ENCODE measurements at places on chromosomes 12 and 14.

DNA sequence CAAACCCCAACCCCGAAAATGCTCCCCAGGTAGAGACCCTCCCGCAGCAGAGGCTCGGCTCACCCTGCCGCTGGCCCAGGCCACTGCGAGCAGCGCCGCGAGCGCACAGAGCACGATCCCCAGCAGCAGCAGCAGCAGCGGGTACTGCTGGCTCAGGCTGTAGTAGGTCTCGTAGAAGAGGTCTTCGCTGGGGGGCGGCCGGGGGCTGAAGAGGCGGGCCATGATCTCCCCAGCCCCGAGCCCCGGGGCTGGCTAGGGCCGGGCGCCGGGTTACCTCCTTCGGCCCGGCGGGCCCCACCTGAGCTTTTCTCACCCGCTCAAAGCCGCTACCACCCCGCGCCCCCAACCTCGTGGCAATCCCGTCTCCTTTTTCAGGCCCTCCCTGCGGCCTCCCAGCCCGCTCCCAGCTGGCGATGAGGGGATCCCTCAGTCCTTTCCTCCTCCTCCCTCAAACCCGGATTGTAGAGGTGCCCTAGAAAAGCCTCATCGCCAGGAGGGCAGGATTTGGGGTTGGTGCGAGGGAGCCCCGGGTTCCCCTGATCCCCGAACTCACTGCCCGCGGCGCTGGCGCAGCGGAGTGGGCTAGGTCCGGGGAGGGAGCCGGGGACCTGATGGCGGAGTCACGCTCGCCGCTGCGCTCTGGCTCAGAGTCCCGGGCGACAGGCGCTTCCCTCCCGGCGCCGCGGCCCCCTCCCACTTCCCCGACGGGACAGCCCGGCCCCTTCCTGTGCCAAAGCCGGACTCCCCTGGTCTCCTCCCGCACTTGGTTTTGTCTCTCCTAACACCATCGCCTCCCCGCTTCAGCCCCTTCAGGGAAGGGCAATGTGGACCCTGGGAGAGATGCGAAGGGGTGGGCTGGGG, at the start of gene ADCY4:
Gene ADCY4 (minus strand): TSS at position 641 of the 861 bp plus-strand sequence. CDS start 419 bp downstream, at position 222.
- no peak for DNase-seq

DNA sequence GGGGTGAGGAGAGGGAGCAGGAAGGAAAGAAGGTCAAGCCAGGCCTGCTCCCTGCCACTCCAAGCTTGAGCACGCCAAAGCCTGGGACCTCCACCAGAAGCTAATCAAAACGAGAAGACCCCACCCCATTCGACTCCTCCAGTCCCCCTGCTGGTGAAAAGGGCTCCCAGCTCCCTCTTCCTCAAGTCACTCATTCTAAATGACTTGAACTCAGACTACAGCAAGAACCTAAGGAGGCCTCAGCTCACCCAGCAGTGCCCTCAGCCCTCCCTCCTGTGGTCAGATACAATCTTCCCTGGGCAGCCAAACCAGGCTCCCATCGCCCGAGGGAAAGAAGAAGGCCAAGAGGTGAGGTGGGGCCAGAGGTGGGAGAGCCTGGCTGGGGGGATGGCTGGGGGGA, 17.4 kb downstream of the HDAC7 start:
- DNase-seq: no peak

GRCh38 chr14:91352053-91352452, 65.6 kb downstream of the CCDC88C start:
- DNase-seq: peak; percentile 31

GRCh38 chr12:32446316-32447119, 47.2 kb downstream of the FGD4 start:
- no peak for DNase-seq

- DNase-seq: no peak
Measured at GRCh38 chr14:89678768-89679167, 261.7 kb upstream of the FOXN3 start.

DNA sequence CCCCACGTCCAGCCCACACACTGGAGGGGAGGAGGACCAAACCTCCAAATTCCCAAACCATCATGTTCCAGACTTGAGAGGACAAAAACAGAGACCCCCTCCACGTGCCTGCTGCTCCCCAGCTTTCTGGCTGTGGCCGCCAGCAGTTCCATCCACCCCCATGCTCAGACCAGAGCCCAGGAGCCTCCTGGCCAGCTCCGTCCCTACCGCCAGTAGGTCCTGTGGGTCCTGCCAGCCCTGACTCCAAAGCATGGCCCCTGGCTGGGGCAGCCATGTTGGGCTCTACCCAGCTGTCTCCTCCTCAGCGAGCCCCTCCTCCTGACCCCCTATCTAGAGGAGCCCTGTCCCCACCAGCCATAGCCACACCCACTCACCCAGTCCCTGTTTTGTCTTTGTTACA, 227.3 kb upstream of the RTL1 start:
- no peak for DNase-seq

DNA sequence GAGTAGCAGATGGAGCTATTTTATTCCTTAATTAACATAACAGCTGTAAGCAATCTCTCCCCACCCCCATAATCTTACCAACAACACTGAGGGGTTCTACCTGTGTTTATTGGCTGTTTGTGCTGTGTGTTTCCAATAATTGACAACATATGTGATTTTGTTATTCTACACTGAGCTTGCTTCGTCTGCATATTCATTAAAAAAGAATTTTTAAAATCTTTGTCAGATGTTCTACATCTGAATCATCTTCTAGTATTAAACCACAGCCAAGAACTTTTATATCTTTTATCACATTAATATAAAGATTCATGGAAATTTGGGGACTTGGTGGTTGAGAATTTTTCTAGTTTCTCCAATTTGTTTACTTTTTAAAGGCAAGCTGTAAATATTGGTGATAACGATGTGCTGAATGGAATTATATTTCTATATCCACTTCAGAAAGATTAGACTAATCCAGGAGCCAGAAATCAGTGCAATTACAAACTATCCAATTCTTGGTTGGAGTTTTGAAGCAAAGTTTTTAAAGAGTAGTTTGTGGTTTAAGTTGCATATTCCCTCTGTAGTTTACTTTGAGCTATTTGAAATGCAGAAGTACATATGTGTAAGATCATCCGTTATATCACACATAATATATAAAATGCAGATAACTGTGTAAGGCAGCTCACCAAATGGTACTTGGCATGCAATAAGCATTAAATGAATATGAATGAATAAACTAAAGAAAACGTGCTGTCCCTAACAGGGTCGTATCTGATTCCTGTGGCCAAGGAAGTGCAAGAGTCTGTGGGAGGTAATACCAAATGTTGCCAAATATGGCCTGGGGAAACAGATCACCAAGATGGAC, 206.9 kb downstream of the PELI2 start:
- DNase-seq: no peak

DNA sequence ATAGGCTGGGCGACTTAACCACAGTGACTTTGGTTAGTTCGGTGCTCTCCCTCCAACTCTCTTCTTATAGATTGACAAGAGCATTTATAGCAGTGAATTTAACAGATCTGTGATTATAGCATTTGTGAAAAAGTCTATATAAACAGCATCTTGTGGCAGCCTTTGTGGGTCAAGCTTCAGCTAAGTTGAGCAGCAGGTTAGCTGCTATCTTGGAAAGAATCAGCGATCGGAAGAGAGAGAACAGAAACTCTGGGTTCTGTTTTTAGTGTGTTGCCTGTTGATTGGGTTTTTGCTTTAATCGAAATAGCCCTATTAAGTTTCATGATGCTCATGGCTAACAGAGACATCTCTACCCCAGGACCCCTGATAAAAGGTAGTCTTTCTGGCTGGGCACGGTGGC, 20.2 kb downstream of the EVL start:
- no peak for DNase-seq

- no peak for DNase-seq
Measured at GRCh38 chr12:93938931-93939330, 209.4 kb upstream of the PLXNC1 start.

DNA sequence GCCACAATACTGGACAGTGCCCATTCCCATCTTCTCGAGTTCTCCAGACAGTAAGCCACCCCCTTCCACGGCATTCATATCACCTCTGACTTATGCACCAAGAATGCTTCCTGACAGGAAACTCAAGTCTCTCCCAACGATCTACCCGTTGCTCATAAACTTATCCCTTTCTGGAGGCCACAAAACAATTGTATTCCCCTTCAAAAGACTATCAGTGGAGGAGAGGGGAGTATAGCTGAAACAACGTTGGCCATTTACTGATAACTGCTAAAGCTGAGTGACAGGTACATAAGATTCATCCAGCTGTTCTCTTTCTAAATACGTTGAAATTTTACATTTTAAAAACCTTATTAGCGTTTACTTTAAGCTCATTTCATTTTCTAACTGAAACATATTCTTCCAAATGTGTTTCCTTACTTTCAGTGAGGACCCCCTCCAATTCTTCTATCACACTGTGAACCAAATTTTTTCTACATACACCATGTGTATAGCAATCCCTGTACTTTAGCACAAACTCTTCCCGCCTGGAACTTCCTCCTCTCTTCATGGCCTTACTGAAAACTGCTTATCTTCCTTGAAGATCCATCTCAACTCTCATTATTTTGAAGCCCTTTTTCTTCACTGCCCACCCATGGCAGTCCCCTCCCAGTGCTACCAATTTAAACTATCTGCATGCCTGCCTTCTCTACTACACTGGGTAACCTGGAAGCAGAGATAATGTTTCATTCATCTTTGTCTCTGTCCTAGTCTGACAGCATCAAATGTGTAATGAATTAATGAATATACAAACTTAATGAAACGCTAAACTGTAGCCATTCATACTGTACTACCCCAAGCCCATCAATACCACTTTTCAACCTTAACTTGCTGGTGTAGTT, 28.8 kb downstream of the ATXN2 start:
- no peak for DNase-seq

- DNase-seq: peak; percentile 70
Measured at GRCh38 chr12:94532490-94533422, 73.1 kb upstream of the CEP83 start.

DNA sequence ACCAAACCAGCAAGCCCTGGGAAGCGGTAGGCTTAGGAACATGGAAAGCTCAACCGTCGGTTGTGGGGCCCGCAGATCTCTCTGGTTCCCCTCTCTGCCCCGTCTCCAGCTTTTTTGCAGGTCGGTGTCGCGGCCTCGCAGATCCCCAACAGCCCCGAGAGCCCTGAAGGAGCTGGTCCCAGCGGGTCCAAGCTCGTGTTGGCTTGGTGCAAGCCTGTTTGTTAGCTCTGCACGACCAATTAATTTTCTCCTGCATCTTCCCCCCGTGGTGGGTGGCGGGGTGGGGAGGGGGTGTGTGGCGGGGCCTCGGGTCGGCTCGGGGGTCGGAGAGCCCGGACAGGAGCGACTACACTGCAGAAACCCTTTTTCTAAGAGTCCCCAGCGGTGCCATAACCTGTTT, 449 bp upstream of the SLC24A4 start:
- no peak for DNase-seq

- DNase-seq: no peak
Measured at GRCh38 chr14:47226877-47227520, 448.4 kb downstream of the MDGA2 start.

GRCh38 chr14:71119832-71120231, 212.6 kb downstream of the PCNX1 start:
- DNase-seq: no peak

DNA sequence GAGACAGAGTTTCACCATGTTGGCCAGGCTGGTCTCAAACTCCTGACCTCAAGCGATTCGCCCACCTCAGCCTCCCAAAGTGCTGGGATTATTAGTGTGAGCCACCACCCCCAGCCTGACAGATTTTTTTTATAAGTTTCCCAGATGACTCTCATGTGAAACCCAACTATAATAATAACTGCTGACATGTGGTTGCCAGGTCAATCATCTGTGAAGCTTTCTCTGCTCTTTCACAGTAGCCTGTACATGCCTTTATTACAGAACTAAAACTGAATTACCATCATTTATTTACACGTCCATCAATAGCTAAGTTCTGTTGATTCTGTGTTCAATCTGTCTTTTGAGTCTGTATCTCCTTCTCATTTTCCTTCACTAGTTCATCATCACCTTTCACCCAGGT, 218.5 kb downstream of the RPS29 start:
- DNase-seq: no peak

- no peak for DNase-seq
Measured at GRCh38 chr12:95460896-95461295, 13.1 kb upstream of the METAP2 start.

- DNase-seq: no peak
Measured at GRCh38 chr14:97944380-97944779, 1147.2 kb downstream of the VRK1 start.

DNA sequence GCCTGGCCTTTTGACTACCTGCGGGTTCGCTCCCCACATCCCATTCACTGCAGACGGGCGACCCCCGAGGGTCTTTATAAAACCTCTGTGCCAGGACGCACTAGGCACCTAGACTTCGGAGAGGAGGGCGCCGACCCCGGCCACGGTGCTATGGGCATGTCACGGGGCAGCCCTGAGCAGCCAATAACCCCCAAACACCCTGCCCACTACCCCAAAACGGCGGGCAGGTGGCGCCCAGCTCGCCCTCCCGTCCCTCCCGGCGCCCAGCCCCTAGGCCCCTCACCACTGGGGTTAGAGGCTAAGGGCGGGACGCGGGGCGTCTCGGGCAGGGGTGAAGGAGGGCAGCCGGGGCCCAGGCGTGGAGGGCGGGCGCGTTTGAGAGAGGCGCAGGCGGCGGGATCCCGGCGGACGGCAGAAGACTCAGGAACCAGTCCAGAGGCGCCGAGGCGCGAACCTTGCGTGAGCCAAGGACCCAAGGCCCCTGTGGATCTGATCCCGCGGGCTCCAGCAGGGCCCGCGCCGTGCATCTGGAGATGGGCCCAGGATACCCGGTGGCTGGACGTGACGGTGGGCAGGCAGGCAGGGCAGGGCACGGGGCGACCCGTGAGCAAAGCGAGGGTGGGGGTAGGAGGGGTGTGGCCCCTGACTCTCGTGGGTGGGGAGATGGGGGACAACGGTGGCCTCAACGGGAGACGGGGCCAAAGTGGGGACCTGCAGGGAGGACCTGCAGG, 11.1 kb downstream of the KRT85 start:
- no peak for DNase-seq

DNA sequence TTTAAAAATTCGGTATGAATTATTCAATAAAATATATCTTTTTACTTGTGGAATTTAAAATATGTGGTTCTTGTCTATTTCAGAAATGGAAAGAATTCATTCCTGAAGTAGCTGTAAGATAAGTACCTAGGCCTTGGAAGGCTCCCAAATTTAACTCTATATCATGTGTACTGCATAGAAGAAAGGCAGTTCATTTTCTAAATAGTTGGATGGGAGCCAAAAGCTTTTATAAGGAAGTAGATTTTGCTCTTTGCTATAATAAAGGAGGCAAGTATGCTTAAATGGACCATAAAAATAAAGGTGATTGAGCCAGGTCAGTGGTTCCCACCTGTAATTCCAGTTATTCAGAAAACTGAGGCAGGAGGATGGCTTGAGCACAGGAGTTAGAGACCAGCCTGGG, 187.5 kb downstream of the ATXN7L3B start:
- no peak for DNase-seq

- DNase-seq: peak; percentile 77
Measured at GRCh38 chr12:123436017-123436964, at the start of gene RILPL2. Gene RILPL2, minus strand, starts transcription at chr12:123436684. Its CDS starts 264 bp downstream, at chr12:123436420.

Measured in CD8-positive, alpha-beta T cell (primary cell).